ENCODE measurements at places on chromosomes 12 and 14.

- H3K36me3 ChIP-seq: no peaks in the 10 kb centered on the region
- no peaks in the 10 kb centered on the region for H3K27me3 ChIP-seq
- H3K27ac ChIP-seq: no peak overlapping the region
These were observed 69.8 kb downstream of the CNTN1 start for GRCh38 chr12:40762072-40762471.

- no peaks in the 10 kb centered on the region for H3K4me1 ChIP-seq
- peaks cover 66% of the 10 kb centered on the region for H3K36me3 ChIP-seq
- no peak overlapping the region for H3K27ac ChIP-seq
- no peak for DNase-seq
These were observed 45.4 kb downstream of the GPATCH2L start for GRCh38 chr14:76196980-76197695.

DNA sequence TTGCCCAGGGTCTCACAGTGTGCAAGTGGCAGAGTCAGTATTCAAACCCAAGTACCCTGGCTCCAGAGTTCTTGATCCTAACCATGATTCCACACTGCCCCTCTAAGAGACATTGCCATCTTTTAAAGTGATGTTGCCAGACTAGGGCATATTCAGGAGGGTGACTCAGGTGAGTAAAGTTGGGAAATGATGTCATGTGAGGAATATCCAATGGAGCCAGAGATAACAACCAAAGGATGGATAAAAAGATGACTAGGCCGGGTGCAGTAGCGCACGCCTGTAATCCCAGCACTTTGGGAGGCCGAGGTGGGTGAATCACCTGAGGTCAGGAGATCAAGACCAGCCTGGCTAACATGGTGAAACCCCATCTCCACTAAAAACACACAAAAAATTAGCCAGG, 85.6 kb downstream of the SMOC1 start:
- no peaks in the 10 kb centered on the region for H3K36me3 ChIP-seq
- H3K4me3 ChIP-seq: no peak overlapping the region
- DNase-seq: no peak
- no peak overlapping the region for H3K27ac ChIP-seq
- no peaks in the 10 kb centered on the region for H3K4me1 ChIP-seq
- H3K27me3 ChIP-seq: no peaks in the 10 kb centered on the region

DNA sequence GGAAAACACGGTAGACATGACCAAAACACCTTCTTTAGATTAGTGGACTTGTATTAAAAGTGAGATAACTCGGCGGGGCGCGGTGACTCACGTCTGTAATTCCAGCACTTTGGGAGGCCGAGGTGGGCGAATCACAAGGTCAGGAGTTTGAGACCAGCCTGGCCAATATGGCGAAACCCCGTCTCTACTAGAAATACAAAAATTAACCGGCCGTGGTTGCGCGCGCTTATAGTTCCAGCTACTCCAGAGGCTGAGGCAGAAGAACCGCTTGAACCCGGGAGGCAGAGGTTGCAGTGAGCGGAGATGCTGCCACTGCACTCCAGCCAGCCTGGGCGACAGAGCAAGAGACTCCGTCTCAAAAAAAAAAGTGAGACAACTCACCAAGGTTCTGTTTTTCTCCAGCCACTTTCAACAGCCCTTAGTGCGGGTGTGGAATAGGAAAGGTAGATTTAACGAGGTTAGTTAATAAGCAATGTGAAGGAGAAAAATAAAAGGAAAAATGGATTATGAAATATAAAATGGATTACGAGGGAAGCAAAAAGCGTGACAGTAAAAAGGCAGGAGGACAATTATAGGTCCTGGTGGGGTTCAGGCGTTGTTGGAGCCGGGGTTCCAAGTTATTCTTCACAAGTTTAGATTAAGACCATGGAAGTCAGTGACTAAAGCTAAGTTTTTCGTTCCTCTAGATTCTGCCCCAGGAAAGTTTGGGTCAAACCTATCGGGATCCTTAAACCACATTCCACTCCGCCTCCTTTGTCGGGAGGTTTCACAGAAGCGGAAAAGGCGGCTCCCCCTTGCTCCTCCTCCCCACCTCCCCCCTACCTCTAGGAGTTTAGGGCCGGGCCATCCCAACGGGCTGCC, 534 bp downstream of the PPP2R3C start:
- H3K4me3 ChIP-seq: peak overlapping the region; percentile 89
- H3K27me3 ChIP-seq: no peaks in the 10 kb centered on the region
- DNase-seq: no peak

DNA sequence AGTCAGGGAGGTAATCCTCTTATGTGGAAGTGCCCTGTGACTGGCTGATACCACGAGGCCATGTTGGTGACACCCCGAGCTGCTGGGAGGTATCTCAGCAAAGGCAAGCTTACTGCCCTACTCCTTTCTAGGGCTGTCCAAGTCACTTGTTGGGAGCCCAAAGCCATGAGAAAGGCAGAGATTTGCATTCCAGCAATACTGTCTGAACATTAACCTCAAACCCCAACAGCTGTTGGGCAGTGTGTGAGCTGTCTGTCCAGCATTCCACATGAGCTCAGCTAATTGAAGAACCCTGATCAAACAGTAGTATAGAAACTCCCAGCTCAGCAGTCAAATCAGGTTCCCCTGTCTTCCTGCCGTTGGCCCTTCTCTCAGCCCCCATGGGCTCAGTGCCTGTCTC, 9.2 kb downstream of the ABHD4 start:
- H3K36me3 ChIP-seq: peaks cover 69% of the 10 kb centered on the region
- H3K27me3 ChIP-seq: no peaks in the 10 kb centered on the region
- H3K4me1 ChIP-seq: no peaks in the 10 kb centered on the region
- H3K4me3 ChIP-seq: no peak overlapping the region
- no peak overlapping the region for H3K27ac ChIP-seq

GRCh38 chr14:52551205-52551604, 1.1 kb downstream of the TXNDC16 start:
- H3K36me3 ChIP-seq: no peaks in the 10 kb centered on the region
- no peak for DNase-seq
- H3K27me3 ChIP-seq: no peaks in the 10 kb centered on the region
- no peaks in the 10 kb centered on the region for H3K4me1 ChIP-seq
- peak overlapping the region; percentile 94 for H3K27ac ChIP-seq

- DNase-seq: no peak
- no peaks in the 10 kb centered on the region for H3K27me3 ChIP-seq
- H3K4me3 ChIP-seq: no peak overlapping the region
- H3K27ac ChIP-seq: no peak overlapping the region
- no peaks in the 10 kb centered on the region for H3K36me3 ChIP-seq
These were observed 17.1 kb downstream of the ERP27 start for GRCh38 chr12:14921218-14921617.

DNA sequence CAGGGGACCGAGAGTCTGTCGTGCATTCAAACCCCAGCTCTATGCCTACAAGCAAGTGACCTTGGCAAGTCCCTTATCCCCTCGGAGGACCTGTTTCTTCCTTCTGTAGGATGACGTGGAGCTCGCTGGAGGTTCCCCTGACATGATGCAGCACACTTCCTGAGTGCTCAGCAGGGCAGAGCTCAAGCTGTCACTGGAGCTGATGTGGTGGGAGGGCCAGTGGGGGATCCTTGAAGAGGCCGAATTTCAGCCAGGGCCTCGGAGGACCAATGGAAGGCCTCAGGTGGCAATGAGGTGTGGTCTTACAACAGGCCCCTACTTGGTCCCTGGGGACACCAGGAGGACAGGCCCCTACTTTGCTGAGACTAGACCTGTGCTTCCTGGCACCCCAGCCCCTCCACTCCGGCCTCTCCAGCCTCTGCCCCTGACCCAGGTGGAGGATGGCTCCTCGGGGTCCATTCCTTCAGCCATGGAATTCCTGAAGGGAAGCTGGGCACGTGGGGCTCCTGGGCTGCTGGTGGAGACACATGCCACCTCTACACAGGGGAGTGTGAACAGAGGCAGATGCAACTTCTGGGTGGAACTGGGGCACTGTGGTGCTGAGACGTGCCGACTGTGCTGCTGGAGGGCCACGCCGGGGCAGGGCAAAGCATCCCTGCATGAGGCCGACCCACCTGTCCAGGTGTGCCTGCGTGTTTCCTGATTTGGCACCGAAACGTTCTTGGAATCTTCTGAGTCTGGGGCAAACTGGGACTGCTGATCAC, 18.7 kb upstream of the KIF26A start:
- H3K4me1 ChIP-seq: no peaks in the 10 kb centered on the region
- H3K4me3 ChIP-seq: no peak overlapping the region
- H3K27ac ChIP-seq: no peak overlapping the region
- peaks cover 66% of the 10 kb centered on the region for H3K27me3 ChIP-seq

DNA sequence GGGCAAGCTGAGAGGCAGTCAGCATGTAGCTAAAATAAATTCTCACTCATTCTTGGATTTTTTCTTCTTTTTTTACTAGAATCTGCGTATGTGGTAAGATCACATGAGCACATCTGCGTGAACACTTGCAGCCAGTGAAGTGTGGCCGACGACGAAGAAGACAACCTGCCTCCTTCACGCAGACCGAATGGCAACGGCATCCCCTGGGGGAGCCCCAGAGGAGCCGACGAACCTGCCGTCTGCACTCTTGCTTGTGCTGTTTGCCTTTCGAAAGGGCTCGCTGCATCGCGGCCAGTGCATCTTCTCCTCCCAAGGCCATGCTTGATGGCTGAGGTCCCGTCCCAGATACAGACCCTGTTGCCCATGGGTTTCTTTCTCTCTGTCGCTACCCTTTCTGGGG, 113.8 kb downstream of the KCNK10 start:
- DNase-seq: no peak
- H3K36me3 ChIP-seq: no peaks in the 10 kb centered on the region
- no peak overlapping the region for H3K4me3 ChIP-seq
- H3K27ac ChIP-seq: no peak overlapping the region

Measured in cardiac muscle cell (in vitro differentiated cells and primary cell).